ENCODE measurements at places on chromosomes 2 and 18.

GRCh38 chr2:108896741-108897140 lies 92.3 kb downstream of the EDAR start:
- no peak for DNase-seq

GRCh38 chr2:43745457-43745856 lies 28.4 kb upstream of the DYNC2LI1 start:
- peak; percentile 44 for DNase-seq

GRCh38 chr2:147223119-147223518 lies 621.7 kb upstream of the ACVR2A start:
- no peak for DNase-seq

DNA sequence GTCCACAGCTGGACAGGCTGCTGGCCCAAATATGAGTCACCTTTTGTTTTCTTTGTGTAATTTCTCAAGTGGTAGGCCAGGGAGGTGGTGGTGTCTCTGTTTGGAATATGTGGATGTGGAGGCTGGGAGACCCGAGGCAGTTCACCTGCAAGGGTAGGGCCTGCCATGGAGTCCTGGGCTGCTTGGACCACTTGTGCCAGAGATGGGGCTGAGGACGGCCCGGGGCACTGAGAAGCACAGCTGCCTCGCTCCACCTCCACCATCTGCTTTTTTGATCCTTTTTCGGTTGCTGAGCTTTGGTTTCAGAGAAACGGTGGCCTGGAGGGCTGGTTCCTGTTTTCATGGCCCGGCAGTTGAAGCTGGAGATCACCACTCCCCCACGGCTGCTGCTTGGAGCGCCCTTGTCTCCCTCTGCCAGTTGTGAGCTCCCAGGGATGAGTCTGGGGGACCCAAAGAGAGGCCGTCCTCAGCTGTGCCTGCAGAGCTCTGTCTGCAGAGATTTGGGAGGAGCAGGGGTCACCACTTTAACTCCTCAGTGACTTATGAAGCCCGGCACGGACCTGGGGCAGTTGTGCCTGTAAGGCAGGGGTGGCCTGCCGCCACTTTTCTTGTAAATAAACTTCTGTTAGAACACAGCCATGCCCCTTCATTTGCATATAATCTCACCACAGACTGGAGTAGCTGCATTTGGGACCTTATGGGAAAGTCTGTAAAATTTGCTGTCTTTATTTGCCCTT lies 67.6 kb upstream of the MCFD2 start:
- DNase-seq: no peak

DNA sequence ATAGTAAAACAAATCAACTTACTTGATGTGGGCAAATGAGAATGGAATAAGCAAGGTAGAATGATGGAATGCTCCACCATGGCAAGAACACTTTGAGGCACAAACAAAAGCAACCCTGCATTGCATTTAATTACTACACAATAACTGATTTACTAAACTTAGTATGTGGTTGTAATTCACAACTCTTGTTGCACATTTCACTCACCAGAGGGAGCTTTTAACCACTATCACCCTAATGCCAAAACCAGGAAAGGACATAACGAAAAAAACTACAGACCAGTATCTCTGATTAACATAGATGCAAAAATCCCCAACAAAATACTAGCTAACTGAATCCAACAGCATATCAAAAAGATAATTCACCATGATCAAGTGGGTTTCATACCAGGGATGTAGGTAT lies 659.8 kb downstream of the CPS1 start:
- no peak for DNase-seq

DNA sequence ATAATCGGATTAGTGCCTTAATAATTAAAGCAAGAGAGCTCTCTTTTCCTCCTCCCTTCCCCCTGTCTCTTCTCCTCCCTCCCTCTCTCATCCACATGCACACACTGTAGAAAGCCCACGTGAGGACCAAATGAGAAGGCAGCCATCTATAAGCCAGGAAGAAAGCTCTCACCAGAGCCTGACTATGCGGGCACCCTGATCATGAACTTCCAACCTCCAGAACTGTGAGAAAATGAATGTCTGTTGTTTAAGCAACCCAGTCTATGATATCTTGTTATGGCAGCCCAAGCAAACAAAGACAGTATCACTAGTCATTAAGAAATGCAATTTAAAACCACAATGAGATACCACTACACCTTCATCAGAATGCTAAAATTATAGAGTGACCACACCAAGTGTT lies 220.3 kb downstream of the EN1 start:
- DNase-seq: no peak
